T-helper 1 cell (primary cell): ENCODE measurements at places on chromosomes 3 and 15.

GRCh38 chr3:56862352-56863062, 60.8 kb upstream of the ARHGEF3 start:
- DNase-seq = no peak

- no peak for DNase-seq
These were observed 39.7 kb upstream of the PIK3R4 start for GRCh38 chr3:130786306-130786705.

- DNase-seq = no peak
These were observed 25.0 kb upstream of the MUSTN1 start for GRCh38 chr3:52859686-52860423.

DNA sequence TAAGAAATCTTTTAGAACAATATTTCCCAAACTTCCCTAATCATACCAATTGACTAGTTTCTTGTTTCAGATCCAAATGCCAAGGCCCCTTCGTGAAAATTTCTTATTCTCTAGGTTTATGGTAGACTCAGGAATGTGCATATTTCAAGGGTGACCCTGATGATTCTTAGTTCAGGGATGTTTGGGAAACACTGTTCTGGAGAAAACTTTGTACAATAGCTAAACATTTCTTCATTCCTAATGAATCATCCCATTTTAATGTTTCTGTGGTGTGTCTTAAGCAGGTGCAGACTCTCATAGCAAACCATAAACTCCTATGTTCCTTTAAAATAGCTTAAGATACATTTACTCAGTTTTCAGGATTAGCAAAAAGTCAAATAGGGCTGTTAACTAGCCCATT, 314.5 kb downstream of the TIGIT start:
- DNase-seq = no peak
